Stimulated activated CD4-positive, alpha-beta T cell treated with anti-CD3 and anti-CD28 coated beads, Interleukin-1b, Interleukin-23, amount 100 ng/mL, for 24 hours (primary cell): ENCODE measurements at places on chromosomes 4 and X.

DNA sequence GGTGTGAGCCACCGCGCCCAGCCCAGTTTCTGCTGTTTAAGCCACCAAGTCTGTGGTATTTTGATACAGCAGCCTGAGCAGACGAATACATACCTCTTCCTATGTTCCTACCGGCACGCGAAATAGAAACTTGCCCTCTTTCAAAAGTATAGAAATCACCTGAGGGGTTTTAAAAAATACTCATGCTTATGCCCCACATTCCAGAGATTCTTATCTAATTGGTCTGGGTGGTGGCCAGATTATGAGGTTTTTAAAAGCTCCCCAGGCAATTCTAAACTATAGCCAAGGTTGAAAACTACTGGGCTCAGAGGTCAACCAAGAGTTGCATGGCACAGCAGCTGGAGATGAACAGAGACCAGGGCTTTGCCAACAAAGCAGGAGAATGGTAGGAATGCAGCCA, 24.9 kb upstream of the HUWE1 start:
- no peak for DNase-seq

- no peak for DNase-seq
These were observed 94.3 kb downstream of the ANAPC10 start for GRCh38 chr4:145003675-145004074.

DNA sequence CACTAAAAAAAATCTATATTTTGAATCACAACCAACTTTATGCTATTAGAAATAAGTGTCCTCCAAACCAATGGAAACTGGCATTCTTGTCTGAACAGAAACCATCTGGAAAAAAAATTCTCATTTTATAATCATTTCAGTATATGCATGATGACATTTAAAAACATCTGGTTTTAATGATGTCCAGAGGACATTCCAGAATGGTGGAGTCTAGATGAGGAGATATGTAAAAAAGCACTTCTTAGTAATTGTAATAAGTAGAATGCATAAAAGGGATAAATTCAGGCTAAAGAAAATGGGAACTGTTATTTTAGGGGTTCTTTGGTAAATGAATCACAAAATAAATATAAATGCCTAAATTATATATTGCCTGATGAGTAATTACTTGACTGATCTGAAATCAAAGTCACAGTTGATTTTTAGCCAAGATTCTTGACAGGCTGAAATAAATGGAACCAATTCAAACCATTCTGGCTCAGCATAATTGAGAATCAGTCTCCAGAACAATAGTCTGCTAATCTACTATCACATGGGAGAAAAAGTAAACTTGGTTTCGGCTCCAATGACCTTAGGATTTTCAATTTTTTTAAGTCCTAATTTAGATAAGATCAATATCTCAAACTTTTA, 636.6 kb downstream of the FAT4 start:
- no peak for DNase-seq

DNA sequence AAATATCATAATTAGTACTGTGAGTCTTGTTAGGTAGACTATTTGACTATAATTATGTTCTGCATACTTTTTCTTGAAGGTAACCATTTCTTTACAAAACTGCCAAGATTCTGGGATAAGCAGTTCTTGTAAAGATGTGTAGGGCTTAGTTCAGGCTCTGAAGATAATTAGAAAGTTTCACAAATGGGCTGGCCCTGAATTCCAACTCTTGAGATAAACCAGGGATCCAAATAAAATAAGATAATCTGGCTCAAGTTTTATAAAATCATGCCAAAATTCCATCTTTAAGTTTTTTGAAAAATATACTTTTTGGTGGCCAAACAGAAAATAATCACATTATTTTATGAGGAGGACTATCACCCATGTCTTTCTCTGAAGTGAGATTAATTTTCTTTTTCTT, 35.5 kb upstream of the GLRB start:
- DNase-seq: no peak

GRCh38 chr4:6767386-6767747, 15.2 kb upstream of the KIAA0232 start:
- DNase-seq: no peak

GRCh38 chrX:16188687-16189086, 21.4 kb downstream of the MAGEB17 start:
- DNase-seq: no peak

DNA sequence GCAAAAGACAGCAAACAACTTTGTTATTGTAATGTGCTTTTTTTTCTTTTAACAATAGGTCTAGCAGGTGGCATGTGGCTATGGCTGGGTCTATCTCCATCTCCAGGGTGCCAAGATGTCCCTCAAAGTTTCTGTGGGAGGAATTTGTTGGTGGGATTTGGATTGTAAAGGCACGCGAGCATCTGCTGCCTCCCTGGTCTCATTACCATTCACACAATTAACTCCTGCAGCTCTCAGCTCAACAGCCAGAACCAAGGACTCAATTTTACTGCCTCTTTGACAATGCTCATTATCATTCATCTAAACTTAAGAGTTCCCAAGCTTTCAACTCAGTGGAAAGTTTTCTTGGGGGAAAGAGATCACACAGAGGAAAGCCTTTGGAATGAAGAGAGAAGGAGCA, 10.9 kb upstream of the PCDH18 start:
- no peak for DNase-seq
